Activated CD4-positive, alpha-beta T cell treated with anti-CD3 and anti-CD28 coated beads, Interleukin-2, amount 10 ng/mL, durations not matched to agents 24 days and 14 days (primary cell): ENCODE measurements at places on chromosomes 1 and 21.

DNA sequence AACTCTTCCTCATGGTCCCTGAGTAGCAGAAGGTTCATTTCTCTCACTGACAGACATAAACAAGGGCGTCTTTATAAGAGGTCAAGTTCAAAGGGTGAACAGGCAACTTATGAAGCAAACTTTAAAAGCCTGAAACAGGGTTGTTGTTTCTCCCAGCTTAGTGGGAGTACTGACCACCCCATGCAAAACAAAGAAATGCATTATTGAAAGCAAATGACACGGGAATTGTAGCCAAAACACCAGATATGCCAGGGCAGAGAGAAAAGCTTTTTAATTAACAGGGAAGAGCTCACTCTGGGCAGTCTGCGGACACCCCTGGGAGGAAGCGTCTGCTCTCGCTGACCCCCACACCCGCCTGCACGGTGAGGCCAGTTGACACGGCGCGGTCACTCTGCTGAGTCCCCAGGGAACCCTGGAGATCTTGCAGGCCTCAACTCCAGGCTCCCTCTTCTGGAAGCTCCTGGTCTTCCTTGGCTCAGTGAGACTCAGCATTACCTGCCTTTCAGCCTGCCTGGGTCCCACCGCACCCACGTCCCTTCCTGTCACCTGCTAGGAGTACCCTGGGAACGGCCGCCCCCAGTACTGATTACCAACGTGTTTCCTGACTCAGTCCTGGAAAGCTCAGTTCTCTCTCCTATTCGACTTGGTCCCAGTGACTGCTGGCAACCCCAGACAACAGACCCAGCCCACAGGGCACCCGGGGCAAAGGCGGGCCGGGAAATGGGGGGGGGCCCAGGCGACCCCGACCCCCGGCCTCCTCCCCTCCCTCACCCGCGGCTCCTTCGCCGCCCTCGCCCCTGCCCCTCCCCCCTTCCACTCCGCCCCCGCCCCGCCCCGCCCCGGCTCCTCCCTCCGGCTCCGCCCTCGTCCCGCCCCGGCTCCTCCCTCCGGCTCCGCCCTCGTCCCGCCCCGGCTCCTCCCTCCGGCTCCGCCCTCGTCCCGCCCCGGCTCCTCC is 972 bp downstream of the CFAP410 start:
- peak; percentile 80 for DNase-seq

DNA sequence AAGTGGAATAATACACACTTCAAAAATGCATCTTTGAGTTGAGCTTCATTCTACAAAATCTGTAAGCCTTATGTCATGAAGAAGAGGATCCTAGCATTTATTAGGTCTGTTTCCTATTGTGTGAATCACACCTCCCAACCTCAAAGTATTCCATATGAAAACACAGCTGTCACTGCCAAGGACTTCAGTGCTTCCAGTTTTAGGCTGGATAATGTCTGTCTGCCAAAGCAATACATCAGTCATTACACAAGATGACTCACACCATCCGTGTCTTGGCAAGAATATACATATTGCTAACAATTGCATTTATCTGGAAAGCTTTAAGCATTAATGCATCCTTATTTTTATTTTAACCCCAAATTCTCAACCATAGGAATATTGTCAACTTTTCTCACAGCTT is 125.7 kb upstream of the TMPRSS15 start:
- DNase-seq: no peak

GRCh38 chr1:43990271-43991199 is 864 bp upstream of the CCDC24 start:
- no peak for DNase-seq

- DNase-seq: no peak
These were observed 2.2 kb upstream of the TMEM51 start for GRCh38 chr1:15151377-15151806.
